DMS79 (cell line): ENCODE measurements at places on chromosomes 6 and 20.

- no peak for DNase-seq
Observed at GRCh38 chr20:37575884-37576283, 48.2 kb upstream of the BLCAP start.

DNA sequence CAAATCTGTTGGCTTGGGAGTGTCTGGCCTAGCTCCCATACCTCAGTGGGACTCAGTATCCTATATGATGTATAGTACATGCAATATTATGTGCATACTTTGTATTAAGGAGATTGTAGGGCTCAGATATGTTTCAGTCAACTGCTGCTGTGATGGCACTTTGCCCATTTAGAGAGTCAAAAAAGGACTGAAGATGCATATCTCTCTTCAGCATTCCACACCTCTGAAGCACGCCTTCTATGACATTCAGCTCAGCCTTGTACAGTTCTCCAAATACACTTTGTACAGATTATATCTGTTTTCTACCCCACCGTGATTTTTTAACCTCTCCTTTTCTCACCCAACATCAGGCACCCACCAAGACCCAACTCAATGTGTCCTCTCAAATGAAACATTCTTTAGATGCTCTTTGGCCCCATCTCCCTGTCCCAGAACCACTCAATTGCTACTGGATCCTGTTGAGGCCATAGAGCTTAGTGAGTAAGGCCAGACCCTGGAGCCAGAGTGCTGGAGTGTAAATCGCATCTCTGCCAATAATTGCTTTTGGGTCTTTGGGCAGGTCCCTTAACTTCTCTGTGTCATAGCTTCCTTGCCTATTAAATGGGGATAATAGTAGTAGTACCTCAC is 15.6 kb downstream of the ENPP1 start:
- no peak for DNase-seq

GRCh38 chr20:45368221-45368980 is 5.4 kb downstream of the SYS1 start:
- DNase-seq = no peak

DNA sequence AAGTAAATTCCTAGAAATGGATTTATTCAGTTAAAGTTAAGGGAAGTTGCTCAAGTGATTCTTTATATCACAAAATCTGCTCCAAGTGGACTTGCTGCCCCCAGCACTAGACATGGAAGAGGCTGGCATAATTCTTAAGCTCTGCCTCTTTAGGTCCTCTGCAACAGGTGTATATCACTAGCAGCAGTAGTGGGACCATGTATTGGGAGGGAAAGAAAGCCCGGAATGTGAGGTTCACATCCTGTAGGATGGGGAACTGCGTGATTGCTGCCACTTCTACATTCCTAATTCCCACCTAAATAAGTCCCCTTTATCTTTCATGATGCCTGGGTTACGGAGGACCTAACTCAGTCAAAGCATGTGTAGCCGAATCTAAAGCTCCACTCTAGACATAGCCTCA is 13.2 kb downstream of the SPATS1 start:
- DNase-seq = no peak

- peak; percentile 26 for DNase-seq
Observed at GRCh38 chr6:33314515-33314942, 651 bp upstream of the TAPBP start.

GRCh38 chr20:58482416-58482815 is 32.8 kb downstream of the APCDD1L start:
- DNase-seq = no peak
